Stimulated activated CD4-positive, alpha-beta T cell treated with anti-CD3 and anti-CD28 coated beads, Interleukin-4, amount 100 ng/mL, for 24 hours (primary cell): ENCODE measurements at places on chromosomes 2 and 18.

DNA sequence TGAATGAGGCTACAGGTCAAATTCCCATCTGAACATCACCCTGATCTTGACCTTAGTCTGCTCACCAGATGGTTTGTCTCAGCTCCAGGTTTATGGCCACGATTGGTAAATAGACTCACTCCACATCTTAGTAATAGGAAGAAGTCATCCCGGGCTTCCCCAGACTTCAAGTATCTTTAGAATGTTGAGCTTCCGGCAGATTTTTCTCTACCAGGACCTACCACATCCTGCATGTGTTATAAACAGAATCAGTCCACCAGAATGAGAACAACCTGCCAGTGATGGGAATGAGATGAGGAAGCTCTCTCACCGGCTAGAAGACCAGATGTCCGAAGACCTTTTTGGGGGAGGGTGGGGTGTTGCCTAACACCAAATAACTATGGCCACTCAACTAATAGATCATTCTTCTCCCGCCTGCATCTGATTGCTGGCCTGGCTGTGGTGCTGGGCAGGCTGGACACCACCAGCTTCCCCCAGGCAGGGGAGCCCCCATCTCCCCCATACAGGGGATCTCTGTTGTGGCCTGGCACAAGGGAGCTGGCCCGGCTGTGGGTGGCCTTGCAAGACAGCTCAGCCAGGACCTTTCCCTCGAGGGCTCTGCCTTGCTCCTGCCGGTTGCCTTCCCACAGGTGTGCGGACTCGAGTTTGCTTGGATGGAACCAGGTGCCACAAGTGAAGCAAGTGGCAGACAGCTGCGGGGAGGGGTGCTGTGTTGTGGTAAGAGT lies 88.5 kb downstream of the SH3RF3 start:
- DNase-seq, result no peak

DNA sequence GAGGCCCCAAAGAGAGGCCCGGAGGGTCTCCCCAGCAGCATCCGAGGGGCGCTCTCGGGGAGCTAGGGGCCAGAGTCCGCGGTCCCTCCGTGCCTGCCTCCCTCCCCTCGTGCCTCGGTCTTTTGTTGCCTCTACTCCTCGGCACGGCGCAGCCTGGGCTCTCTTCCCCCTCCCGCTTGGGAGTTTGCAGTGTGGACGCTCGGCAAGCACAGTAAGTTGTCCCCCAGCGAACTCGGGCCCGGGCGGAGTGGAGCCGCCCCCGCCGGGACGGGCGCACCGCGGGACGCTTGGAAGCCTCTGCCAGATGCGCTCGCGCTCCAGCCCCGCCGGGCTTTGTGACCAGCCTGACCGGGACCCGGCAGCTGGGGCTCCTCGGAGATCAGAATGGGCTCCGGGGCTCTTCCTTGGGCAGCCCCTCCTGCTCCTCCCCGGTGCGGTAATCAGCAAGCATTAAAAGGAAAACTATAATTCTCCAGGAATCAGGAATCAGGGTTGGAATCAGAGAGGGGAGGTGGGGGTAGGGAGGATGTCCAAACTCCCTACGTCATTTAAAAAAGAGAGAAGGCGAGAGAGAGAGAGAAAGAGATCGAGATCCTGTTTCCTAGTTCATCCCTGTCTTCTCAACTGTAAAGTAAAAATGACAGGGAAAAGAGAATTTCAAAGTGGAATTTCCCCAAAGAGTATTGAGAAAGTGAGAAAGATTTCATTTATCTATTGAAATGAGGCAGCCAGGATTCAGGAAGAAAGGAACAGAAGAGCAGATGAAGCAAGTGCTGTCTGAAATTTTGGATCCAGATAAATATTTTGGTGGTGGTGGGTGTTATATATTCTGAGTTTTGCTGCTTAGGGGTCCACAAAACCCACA lies 786 bp upstream of the TMEM200C start:
- no peak for DNase-seq

DNA sequence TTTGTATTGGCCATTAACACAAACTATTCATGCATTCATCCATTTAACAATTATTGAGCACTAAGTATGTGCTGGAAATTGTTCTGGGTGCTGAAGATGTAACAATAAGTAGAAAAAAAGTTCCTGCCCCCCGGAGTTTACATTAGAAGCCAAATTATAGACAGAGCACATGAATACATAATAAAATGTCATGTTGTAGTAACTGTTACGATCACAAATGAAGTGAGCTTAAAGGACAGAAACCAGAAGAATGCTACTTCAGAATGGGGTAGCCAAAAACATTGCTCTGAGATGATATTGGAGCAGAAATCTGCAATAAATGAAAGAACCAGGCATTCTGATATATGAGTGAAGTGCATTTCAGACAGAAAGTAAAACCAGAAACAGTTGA lies 256.0 kb upstream of the SETBP1 start:
- DNase-seq, result no peak

DNA sequence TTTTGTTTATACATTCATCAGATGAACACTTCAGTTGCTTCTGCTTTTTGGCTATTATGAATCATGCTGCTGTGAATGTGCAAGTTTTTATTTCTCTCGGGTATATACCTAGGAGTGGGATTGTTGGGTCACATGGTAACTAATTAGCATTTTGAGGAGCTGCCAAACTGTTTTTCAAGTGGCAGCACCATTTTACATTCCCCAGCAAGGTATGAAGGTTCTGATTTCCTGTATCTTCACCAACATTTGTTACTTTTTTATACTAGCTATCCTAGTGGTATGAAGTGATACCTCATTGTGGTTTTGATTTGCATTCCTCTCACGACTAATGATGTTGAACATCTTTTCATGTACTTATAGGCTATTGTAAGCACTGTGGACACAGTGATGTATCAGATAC lies 53.9 kb downstream of the DYNC1I2 start:
- DNase-seq, result no peak

GRCh38 chr2:168926621-168927386 lies 25.7 kb downstream of the G6PC2 start:
- no peak for DNase-seq

DNA sequence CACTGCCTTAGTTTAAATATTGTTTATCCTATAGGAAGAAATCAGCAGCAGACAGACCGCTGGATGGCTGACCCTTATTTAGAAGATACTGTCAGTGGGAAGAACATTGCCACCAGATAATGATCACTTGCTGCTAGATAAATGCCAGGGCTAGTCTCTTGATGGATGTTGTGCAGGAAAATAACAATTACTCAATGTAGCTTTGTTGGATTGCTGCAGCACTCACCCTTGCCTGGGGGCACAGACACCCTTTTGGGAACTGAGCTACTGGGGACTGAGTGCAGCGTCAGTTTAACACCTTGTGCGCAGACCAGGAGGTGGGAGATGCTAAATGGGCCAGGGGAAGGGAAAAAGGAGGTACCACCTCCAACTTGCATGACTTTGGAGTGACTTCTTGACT lies 64.2 kb upstream of the CAPN13 start:
- no peak for DNase-seq

DNA sequence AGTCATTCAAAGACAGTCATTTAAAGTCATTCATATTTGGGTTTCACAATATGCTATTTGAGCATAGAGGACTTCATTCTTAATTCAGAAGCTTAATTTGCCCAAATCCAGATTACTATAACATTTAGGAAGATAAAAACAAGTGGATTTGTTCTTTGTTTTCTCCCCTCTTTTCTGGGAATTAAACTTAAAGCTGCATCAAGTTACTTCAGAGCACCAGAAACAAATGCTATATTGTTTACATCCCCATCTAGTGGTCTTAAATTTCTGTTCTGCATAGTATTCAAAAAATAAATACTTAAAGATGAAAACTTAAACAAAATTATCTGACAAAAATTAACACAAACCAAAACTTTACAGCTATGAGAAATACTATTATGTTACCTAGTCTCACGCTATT lies 34.7 kb upstream of the MARCHF7 start:
- DNase-seq, result no peak

GRCh38 chr2:8098476-8099266 lies 583.2 kb upstream of the ID2 start:
- DNase-seq, result no peak

DNA sequence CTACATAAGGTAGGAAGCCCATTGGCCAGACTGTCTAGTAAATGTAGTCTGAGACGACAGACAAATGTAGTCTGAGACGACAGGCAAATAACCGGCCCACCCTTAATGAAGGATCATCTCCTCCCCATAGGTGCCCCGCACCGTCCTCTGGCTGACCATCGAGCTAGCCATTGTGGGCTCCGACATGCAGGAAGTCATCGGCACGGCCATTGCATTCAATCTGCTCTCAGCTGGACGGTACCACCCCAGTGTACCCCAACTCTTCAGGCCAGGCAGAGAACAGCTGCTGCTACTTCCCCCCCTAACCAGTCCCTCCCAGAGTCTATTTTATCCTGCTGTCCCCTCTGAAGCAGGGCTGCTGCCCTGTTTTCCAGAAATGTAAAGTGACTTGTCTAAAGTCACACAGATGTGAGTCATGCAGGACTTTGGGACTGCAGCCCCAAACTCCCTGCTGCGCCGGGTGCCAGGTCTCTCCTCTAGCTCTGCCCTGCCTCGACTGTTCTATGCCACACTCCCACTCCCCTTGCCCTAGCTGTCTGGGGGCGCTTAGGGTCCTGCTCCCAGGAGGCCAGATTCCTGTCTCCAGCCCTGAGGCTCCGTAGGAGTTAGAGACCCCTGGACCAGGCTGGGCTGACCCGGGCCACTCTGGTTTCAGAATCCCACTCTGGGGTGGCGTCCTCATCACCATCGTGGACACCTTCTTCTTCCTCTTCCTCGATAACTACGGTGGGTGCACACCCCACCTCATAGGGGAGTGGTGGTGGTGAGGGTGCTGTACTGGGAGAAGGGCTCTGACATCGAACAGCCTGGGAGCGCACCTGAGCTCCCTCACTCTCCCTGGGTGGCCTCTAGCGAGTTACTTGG lies 4.7 kb downstream of the SLC11A1 start:
- no peak for DNase-seq

DNA sequence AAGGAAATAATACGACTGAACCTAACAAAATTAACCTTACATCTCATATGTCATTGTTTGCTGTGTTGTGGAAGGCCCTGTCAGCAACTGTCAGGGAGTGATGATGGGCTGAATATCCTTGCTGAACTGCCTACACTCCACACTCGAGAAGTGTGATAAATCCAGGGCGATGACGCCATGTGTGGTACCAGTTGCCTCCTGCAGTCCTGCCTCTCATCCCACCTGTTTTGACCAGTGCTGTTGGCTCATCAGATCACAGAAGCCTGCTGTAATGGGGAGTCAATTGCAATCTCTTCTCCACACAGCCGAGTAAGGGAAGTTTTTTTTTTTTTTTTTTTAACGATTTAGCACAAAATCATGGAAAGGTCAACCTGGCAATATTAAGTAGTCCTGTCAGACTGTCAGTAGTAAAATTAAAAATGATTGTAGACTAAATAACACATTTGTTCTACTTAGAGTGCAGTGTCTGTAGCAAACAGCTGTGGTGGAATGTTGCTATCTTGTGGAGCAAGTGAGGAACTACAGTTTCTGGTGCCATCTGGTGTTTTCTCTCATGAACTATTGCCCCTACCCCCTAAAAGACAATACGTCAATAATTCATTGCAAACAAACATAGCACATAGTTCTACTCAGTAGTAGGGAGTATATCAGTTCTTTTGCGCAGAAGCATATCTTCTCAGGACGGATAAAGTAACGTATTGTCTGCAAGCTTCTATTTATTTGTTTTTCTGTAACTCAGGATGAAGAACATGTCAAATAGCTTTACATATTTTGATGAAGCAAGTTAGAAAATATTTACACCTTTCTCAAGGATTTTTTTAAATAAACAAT lies 347.6 kb downstream of the CTNNA2 start:
- DNase-seq, result no peak

DNA sequence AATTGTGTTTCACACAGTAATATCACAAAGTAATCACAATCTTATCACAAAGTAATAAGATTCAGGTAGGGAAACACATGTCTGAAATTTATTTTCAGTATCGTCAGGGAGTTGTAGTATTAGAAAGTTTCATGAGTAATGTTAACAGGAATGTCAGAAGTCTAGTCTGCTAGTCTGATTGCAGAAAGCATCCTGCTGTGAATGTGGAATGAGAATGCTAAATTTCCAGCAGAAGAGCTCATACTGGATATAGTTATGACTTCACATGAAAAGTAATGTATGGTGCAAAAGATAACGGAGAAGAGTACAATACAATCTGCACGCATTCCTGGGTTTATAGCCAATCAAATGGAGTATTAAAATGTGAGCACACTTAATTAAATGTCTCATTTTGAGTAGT lies 494.7 kb upstream of the SETBP1 start:
- no peak for DNase-seq

- no peak for DNase-seq
These were observed 16.2 kb downstream of the ATF2 start for GRCh38 chr2:175151791-175152190.

GRCh38 chr2:88181511-88181910 lies 11.4 kb downstream of the THNSL2 start:
- no peak for DNase-seq

DNA sequence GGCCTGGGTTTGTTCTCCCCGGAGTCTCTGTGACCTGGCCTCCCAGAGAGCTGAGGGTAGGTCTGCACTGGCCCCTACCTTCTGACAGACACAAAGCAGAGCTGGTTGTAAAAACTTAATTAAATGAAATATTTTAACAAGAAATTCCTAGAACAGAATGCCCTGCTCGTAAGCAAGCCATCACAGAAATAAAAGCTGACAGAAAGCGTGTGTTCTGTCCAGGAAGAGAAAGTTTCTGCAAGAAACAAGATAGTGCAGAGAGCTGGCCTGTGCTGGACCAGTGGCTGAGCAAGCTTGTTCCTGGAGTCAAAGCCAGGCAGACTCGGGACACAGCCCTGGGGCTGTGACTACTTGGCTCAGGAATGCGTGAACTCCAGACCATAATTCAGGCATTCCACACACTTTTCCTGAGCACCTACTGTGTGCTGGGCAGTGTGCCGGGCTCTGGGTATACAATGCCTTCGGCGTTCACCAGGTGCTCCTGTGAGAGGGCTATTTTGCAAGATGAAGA lies 51.6 kb downstream of the APOB start:
- no peak for DNase-seq

DNA sequence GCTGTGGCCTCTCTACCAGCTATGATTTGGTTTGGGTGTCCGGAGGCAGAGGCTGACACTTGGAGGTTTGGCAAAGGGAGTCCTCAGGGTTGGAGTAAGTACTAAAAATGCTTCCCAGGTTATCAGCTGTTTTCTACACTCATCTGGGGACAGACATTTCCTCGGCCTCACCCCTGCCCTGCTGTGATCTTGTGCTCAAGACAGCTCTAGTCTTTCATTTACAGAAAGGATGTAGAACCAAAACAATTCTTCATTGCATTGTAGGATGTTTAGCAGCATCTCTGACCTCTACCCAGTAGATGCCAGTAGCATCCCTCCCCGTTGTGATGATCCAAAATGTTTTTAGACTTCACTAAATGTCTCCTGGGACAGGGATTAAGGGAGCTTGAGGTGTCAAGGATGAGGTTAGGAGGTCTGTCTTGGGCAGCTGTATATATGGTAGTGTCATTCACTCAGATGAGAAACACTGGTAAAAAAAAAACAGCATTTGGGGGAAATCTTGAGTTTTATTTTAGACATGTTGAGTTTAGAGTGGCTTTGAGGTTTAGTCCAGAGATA lies 26.6 kb downstream of the CD28 start:
- DNase-seq, result no peak

DNA sequence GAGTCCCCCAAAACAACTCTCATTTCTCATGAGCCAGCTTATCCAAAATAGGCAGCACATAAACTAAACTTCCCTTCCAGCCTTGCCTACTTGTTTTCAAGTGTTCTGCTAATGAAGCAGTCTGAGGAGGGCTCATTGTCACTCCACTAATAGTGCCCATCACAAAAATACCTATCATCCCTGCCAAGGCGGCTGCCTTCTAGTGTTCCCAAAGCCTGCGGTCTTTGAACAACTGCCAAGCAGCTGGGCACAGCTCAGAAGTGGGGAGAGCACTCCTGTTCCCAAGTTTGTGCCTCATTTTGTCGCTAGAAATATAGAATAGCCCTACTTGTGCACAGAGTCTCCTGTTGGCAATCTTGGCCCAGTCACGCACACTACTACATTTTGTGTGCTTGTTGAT lies 50.3 kb downstream of the DTNA start:
- DNase-seq, result no peak
